ENCODE measurements at places on chromosomes 12 and 14. TPM values are rescaled to one million over a fixed set of nuclear protein-coding genes. Genes with fewer than 3 reads are reported as not detected.

The PLBD1 gene
- 10.0 TPM for total RNA-seq

The PLEKHG7 gene
- total RNA-seq = not detected

The IL22 gene
- total RNA-seq = not detected

The RGS6 gene
- not detected for total RNA-seq

The NEDD8 gene
- total RNA-seq = 114 TPM

The CFL2 gene
- 173 TPM for total RNA-seq

The SINHCAF gene
- 28.3 TPM for total RNA-seq

The CCDC197 gene
- not detected for total RNA-seq

The OR11H7 gene
- not detected for total RNA-seq

The NOPCHAP1 gene
- 7.8 TPM for total RNA-seq

The KCNMB4 gene
- 4.2 TPM for total RNA-seq

The GLIPR1 gene
- 60.0 TPM for total RNA-seq

The SSTR1 gene
- total RNA-seq = 57.9 TPM

The GLS2 gene
- total RNA-seq = not detected

The P2RX2 gene
- not detected for total RNA-seq

The KRT80 gene
- 0.32 TPM for total RNA-seq

The CIT gene
- total RNA-seq = 18.4 TPM

The WNT5B gene
- total RNA-seq = 98.2 TPM

The CDH24 gene
- 6.4 TPM for total RNA-seq

The AICDA gene
- not detected for total RNA-seq

The SYNDIG1L gene
- total RNA-seq = not detected

The ALKBH2 gene
- 16.0 TPM for total RNA-seq

The TTC7B gene
- total RNA-seq = 25.8 TPM

The PRB2 gene
- not detected for total RNA-seq

The CFAP73 gene
- not detected for total RNA-seq

The FERMT2 gene
- 266 TPM for total RNA-seq

The LRCOL1 gene
- total RNA-seq = not detected

The DTX1 gene
- total RNA-seq = not detected

The KRT73 gene
- not detected for total RNA-seq

The DICER1 gene
- total RNA-seq = 61.3 TPM
